T-cell (primary cell): ENCODE measurements at places on chromosomes 11 and 22. TPM values are rescaled to one million over a fixed set of nuclear protein-coding genes. Genes with fewer than 3 reads are reported as not detected.

The LGR4 gene
- 2.4 TPM for total RNA-seq

The CCDC116 gene
- not detected for total RNA-seq

The ACR gene
- not detected for total RNA-seq

The BEST1 gene
- not detected for total RNA-seq

The THYN1 gene
- 41.3 TPM for total RNA-seq

GRCh38 chr11:64253481-64253880 lies 2.2 kb downstream of the PLCB3 start:
- H3K36me3 ChIP-seq, result peaks cover 2% of the 10 kb centered on the region
- peaks cover 30% of the 10 kb centered on the region for H3K4me1 ChIP-seq
- no peaks in the 10 kb centered on the region for H3K27me3 ChIP-seq
- no peak overlapping the region for H3K4me3 ChIP-seq
- no peak overlapping the region for H3K27ac ChIP-seq

GRCh38 chr11:26087120-26087935 lies 244.6 kb upstream of the ANO3 start:
- H3K27me3 ChIP-seq, result no peaks in the 10 kb centered on the region
- H3K4me3 ChIP-seq, result no peak overlapping the region
- no peak overlapping the region for H3K27ac ChIP-seq
- DNase-seq, result no peak
- H3K36me3 ChIP-seq, result no peaks in the 10 kb centered on the region
- no peaks in the 10 kb centered on the region for H3K4me1 ChIP-seq

DNA sequence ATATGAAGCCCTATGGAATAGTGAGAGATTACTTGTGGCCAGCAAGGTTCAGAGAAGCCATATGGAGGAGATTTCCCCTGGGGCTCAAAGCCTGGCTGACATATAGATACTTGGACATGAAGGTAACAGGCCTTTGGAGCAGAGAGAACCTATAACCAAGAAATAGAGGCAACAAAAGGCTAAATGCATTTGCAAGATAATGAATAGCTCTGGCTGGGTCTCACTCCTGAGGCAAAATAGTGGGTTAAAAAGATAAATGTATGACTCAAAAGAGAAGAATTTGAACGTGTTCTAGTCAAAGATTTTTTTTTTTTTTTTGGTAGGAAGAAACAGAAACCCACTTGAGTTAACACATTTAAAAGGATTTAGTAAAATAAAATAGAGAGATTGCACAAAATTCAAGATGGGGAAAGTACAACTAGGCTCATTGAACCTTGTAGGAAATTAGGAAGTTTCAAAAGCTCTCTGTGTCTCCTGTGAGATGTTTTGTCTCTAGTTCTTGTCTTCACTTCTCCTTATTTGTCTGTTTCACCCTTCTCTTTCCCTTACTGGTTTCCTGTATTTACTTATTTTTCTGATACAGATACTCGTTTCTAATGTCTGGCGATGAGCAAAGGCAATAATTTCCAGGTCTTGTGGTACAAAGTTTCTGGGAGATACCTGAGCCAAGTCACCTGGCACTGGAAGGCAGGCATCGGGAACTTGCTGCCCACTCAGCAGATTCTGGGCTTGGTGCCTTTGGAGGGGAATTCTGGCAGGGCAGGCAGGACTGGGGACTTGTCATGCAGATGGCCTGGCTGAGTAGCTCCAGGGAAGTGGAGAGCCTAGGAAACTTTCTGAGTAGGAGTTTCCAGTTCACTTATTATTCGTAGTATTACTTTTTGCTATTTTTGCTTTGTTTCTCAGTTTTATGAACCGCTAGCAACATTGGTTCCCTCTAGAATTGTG lies 49.2 kb upstream of the SESN3 start:
- no peak for DNase-seq
- no peaks in the 10 kb centered on the region for H3K4me1 ChIP-seq
- no peak overlapping the region for H3K27ac ChIP-seq
- no peaks in the 10 kb centered on the region for H3K27me3 ChIP-seq
- H3K36me3 ChIP-seq, result no peaks in the 10 kb centered on the region

DNA sequence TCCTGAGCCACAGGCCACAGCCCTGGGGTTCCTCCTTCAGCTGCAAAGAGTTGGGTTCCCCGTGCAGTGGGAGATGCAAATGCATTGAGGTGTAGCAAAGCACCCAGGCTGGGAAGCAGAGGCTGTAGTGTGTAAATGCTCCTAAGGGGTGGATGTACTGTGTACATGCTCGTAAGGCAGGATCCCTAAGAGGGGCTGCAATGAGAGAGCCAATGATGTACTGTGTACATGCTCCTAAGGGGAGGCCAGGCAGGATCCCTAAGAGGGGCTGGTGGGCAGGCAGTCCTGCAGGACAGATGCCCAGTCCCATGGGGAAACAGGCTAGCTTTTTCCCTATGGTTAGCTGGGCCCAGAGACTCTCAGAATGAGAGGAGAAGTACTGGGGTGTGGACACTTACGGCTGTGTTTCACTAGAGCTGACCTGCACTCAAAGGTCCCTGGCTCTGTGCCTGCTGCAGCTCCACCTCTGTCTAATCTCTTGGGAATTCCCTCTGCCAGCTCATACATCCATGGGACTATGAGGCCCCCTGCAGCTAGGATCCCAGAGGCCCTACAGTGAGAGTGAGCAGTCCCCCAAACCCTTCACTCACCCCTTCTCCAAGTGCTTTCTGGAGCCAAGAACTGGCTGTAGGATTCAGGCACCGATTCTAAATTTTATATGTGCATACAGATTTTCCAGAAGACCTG lies 261.9 kb upstream of the LUZP2 start:
- no peaks in the 10 kb centered on the region for H3K27me3 ChIP-seq
- H3K4me3 ChIP-seq, result no peak overlapping the region
- H3K27ac ChIP-seq, result no peak overlapping the region
- H3K36me3 ChIP-seq, result no peaks in the 10 kb centered on the region
- no peak for DNase-seq

GRCh38 chr11:2768471-2769408 lies 68.9 kb upstream of the KCNQ1OT1 start:
- no peak overlapping the region for H3K27ac ChIP-seq
- DNase-seq, result no peak
- peaks cover 10% of the 10 kb centered on the region for H3K27me3 ChIP-seq
- H3K4me1 ChIP-seq, result no peaks in the 10 kb centered on the region
- peaks cover 3% of the 10 kb centered on the region for H3K36me3 ChIP-seq

- DNase-seq, result no peak
- H3K36me3 ChIP-seq, result no peaks in the 10 kb centered on the region
- no peak overlapping the region for H3K27ac ChIP-seq
- H3K4me3 ChIP-seq, result no peak overlapping the region
- no peaks in the 10 kb centered on the region for H3K27me3 ChIP-seq
Observed at GRCh38 chr11:12983336-12983735, 25.8 kb upstream of the RASSF10 start.
